Activated CD4-positive, CD25-positive, alpha-beta regulatory T cell (primary cell): ENCODE measurements at places on chromosomes 7 and 10.

- DNase-seq = no peak
Measured at GRCh38 chr7:126411032-126411820, 841.5 kb downstream of the GRM8 start.

DNA sequence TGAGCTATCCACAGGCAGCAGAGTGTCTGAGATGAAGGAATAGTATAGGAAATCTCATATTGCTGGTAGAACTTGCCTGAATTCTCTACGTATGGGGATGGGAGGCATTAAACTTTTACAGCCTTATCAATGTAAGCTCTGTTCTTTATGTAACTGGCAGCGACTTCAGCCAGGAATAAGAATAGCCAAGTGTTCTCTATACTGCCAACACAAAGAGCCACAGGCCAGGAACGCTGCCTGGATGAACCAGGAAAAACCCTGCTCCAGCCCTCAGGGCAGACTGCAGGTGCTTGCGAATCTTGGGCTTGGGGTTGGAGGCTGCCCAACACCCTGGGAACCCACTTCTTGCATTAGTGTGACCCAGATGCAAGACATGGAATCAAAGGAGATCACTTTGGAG is 6.1 kb upstream of the OLAH start:
- no peak for DNase-seq

DNA sequence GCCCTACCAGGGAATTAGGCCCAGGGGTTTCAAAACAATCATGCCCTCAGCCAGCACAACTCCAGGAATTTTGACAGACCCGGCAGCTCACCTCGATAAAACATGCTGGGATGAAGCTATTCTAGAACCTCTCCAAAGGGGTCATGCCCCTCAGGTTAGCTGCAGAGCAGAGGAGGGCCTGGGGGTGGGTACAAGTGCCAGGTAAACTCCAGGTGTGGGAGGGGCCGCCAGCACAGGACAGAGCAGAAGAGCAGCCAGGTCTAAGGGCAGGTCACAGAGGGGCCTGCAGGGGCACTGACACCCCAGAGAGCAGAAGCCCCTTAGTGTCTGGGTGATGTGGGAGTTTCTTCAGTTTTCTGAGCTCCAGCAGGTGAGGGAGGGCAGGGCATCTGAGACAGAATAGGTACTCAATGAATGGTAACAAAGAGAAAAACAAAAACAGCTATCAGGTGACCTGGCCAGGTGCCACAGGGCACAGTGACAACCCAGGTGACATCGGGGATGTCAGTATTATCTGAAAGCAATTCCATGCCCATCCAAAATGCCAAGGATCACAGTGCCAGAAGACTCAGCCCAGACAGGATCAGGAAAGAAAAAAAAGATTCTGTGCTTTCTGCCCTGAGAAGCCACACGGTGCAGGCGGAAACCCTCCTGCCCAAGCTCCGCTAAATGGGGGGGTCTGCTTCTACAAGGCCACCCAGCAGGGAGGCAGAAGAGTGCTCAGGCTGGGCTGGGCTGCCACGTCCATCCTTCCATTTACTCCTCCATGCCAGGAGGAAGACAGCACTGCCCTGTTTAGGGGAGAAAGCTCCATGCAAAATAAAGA is 104.5 kb downstream of the TNS3 start:
- no peak for DNase-seq

GRCh38 chr7:21370283-21370982 is 57.5 kb upstream of the SP4 start:
- no peak for DNase-seq
